ENCODE measurements at places on chromosomes 4 and X.
A peak's percentile ranks its signal among the peaks of the same experiment; 100 is the strongest.

- no peak for DNase-seq
These were observed 2.2 kb downstream of the PDE5A start for GRCh38 chr4:119626420-119626819.

DNA sequence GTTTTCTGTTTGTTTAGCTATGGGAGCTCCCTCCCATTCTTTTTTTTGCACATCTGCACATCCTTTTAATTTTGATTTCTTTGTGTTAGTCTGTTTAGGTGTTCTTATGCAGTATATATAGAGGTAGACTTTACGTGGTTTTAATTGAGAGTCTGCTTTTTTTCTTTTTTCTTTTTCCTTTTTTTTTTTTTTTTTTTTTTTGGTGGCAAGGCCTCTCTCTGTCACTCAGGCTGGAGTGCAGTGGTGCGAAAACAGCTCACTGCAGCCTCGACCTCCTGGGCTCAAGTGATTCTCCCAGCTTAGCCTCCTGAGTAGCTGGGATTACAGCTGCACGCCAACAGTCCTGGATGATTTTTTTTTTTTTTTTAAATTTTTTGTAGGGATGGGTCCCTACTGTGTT, 68.2 kb downstream of the FAM193A start:
- no peak for DNase-seq

GRCh38 chr4:107631560-107631959, 88.5 kb downstream of the PAPSS1 start:
- no peak for DNase-seq

- no peak for DNase-seq
These were observed 121.2 kb downstream of the AFAP1 start for GRCh38 chr4:7818399-7818911.

DNA sequence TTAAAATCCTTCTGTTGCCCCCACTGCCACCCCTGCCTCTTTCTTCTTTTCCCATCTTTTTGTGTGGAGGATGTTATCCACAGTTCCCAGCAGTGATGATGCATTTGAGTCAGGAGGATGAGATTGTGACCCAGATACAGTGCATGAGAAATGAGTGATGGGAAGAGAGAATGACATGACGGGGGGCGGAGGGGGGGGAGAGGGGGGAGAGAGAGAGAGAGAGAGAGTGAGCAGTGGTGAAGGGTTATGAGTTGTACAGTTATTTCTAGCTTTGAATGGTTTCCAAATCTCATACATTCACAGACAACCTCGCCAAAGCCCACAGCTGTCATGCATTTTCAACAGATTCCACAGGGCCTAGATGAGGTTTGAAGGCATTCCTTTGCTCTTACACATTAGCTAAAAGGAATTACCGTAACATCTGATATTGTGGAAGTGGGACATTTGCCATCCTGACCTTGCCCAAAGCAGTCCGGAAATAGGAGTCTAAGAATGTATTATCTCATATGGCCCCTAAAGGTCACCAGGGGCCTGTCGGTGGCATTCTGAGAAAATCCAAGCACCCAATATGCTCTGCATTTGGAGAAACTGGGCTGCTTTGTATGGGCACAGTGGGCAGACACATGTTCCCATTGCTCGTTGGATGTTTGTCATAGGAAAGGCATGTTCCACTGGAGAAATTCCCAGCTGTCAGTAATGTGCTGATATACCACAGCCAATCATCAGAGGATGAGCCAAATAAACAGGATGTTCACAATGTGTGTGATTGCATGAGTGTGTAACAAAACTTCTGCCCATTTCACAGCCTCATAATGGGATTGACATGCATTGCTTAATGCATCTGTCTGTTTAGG, 435.8 kb downstream of the SPRY1 start:
- DNase-seq, result peak; percentile 91

GRCh38 chrX:11119313-11119943, 8.3 kb downstream of the HCCS start:
- DNase-seq, result no peak

- peak; percentile 41 for DNase-seq
These were observed 264.3 kb upstream of the NOCT start for GRCh38 chr4:138751309-138751708.

DNA sequence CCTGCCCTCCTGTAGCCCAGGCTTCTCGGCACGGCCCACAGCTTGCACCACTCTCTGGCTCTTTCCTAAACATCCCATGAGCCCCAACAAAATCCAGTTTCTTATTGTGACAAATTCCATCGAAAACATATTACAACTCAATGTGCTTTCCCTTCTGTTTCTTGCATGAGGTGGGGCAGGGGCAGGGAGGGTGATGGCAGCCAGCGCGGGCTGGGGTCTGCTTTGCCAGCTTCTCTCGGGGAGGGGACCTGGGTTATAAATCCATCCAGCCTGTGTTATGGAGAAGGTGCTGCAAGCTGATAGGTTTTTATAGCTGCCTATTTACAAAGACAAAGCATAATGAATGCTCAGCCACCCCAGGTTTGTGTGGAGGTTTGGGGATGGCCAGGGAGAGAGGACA, 21.1 kb downstream of the PPP2R2C start:
- no peak for DNase-seq

- no peak for DNase-seq
These were observed 50.3 kb downstream of the HMX1 start for GRCh38 chr4:8821151-8821950.

GRCh38 chr4:73603854-73604584, 16.2 kb downstream of the RASSF6 start:
- no peak for DNase-seq

GRCh38 chrX:38106991-38107655, 100.8 kb downstream of the SYTL5 start:
- DNase-seq, result no peak

DNA sequence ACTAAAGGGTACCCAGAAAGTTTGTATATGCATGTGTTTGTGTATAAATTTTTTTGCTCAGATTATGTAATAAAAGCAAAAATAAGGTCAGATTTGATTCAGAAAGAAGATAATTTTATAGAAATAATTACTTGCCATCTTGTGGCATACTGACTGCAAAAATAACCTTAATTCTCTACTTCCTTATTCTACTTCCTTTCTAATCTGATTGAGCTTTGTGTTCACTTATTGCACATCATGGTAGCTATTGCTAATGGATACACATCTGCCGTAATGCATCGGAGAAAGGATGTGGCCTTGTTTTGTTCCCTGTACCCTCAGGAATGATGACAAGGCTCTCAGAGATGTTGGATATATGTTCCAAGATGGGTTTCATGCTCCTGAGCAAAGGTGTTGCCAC, 10.5 kb upstream of the GNPDA2 start:
- no peak for DNase-seq

DNA sequence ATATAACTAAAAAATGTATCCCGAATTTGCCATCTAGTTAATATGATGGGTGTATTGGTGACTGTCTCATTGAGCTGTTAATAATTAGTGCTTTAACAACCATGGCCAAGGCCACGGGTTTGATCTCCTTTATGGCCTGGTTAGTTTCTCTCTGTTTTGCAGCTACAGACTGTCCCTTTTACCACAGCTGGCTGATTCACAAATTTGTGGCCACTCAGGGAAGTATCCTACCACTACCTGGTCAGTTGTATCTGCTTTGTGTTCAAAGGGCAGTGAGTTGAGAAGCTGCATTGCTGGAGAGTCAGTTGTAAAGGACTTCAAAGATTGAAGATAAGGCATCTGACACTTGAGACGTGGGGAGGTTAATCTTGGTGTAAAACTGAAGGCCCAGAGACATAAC, 219.1 kb upstream of the BMP3 start:
- no peak for DNase-seq

DNA sequence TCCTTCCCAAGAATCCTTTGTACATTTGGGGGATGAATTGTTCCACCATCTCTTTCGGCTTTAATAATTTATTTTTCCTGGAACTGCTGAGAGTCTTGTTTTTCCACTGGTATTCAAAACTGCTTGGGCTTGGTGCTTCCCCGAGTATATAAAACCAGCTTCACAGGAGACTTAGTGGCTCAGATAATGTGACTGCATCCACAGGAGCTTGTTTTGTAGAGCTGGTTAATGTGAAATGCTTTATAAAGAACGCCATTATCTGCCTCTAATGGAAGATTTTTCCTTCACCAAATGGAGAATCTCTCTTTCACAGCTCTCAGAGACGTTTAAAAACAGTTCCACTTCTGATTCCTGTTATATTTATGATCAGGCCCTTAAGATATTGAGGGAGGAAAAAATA, 935.5 kb downstream of the RAB28 start:
- no peak for DNase-seq

- DNase-seq, result peak; percentile 22
These were observed 366.0 kb upstream of the FGF13 start for GRCh38 chrX:139077281-139078250.

DNA sequence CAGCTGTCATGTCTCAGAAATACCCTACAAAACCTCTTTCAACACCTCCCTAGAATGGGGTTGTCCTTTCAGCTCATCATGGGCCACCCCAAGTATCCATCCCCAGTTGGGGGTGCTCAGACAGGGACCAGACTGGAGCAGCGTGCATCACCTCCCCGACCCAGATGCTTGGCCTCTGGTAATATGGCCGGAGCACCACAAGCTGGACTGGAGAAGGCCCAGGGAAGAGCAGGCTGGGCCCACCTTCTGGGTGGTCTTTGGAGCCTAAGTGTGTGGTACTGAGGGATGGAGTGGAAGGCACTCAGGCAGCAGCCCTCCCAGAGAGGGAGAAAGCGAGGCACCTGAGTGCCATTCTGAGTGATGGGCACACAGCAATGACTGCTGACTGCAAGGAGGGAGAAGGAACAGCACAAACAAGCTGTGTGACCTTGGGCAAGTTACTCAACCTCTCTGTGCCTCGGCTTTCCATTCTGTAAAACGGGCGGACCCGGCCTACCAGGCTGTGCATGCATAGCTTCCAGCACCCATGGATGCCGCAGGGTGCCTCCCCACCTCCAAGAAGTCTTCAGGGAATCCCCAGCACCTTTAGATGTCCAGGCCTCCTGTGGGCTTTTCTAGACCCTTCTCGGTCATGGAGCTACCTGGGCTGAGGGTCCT, 228.2 kb downstream of the AFAP1 start:
- no peak for DNase-seq

- DNase-seq, result no peak
These were observed 3.3 kb downstream of the RADX start for GRCh38 chrX:106615041-106615440.

GRCh38 chrX:68983004-68983857, 154.4 kb downstream of the EFNB1 start:
- DNase-seq, result no peak

- DNase-seq, result no peak
These were observed 610.0 kb upstream of the ADGRL3 start for GRCh38 chr4:60590116-60590515.

DNA sequence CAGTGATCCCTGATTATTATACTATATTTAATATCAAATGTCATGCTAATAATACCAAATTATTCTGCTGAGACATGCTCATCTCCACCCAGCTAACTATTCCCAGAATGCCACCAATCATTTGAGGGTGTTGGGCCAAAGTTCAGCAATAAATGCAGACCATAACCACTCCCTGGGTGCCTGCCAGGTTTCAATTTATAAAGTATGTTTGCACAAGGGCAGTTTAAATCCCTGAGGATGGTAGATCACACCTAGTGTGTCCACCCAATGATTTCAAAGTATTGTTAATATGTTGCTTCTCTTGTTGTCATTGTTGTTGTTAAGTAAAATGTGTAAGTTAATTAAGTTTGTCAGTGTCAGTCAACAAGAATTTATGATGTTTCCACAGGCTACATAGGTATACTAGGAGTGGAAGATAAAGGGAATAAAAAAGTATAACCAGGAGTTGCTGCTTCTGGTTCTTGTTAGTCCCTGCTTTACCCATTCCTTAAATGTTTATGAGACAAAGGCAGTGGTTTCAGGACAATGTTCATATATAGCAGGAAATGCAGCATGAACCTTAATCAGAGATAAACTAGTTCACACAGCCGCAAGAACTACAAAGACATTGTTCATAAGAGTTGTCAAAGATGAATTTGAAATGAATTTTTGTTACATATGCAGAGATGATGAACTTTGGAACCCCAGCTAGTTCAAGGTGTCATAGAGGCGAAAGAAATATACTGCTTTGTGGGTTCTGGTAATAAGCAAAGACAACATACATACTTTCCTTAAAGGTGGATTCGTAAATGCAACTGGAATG, 25.5 kb downstream of the HPGD start:
- no peak for DNase-seq

- DNase-seq, result no peak
These were observed at the start of gene SH2D1A for GRCh38 chrX:124346117-124346876. Gene SH2D1A (plus strand): TSS chrX:124346563. CDS start chrX:124346643, 80 bp downstream.

GRCh38 chr4:65670331-65671031, at the start of gene EPHA5:
Gene EPHA5 (minus strand): TSS chr4:65670489. CDS start chr4:65669742, 747 bp downstream.
- peak; percentile 18 for DNase-seq

DNA sequence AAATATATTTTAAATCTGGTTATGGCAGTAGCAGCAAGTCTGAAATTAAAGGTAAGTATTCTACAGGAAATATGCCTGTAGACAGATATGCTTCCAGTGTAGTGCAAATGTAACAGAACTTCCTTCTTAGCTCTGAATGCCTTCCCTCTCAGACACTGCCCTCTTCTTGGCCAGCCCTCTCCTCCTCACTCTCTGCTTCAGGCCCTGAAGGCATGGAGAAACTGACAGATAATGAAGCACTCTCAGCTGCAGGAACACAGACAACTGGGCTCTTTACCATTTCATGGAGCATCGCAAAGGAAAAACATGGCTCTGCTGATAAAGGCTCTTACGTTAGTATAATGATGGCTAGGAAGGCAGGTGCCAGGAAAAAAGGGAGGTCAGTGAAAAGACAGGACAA, 431.5 kb upstream of the RASGEF1B start:
- no peak for DNase-seq

DNA sequence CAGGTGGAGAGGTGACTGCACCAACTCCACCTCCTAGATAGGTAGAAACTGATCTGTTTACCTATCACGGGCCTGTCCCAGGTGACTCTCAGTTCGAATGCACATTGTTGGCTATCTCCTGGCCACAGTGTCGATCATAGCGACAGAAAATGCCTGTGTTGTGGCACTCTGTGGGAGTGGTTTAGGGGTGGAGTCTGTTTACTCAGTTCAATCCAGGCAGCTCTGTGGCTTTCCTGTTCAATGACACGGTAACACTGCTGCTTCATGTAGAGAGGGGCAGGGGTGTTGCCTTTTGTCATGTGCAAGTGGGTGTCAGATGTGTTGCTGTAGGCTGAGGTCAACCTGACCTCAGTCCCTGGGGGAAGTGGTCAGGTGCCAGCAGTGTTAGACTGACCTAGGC, 1602.4 kb downstream of the TECRL start:
- DNase-seq, result no peak

GRCh38 chrX:13828392-13828791, 11.5 kb upstream of the GPM6B start:
- no peak for DNase-seq

DNA sequence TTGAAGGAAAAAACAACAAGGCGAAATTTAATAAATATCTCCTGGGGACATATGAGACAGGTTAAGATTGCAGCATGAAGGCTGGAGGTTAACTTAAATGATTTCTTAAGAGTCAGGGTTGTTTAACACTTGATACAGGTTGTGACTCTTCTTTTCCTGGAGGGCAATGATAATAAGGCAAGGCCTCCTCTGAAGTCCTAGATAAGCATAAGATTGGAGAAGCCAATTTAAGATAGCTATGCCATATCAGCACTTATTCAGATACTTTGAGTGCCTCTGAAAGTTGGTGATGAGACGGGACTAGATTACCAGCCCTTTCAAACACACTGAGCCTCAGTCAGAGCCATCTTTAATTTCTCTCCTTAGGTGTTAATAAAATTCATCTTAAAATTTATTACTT, 350.8 kb downstream of the FBXO8 start:
- DNase-seq, result no peak

Measured in AG08395 (cell line).